ENCODE measurements at places on chromosomes 13 and 19.
A peak's percentile ranks its signal among the peaks of the same experiment; 100 is the strongest.

- DNase-seq, result no peak
Measured at GRCh38 chr13:95188128-95188527, 113.1 kb downstream of the ABCC4 start.

DNA sequence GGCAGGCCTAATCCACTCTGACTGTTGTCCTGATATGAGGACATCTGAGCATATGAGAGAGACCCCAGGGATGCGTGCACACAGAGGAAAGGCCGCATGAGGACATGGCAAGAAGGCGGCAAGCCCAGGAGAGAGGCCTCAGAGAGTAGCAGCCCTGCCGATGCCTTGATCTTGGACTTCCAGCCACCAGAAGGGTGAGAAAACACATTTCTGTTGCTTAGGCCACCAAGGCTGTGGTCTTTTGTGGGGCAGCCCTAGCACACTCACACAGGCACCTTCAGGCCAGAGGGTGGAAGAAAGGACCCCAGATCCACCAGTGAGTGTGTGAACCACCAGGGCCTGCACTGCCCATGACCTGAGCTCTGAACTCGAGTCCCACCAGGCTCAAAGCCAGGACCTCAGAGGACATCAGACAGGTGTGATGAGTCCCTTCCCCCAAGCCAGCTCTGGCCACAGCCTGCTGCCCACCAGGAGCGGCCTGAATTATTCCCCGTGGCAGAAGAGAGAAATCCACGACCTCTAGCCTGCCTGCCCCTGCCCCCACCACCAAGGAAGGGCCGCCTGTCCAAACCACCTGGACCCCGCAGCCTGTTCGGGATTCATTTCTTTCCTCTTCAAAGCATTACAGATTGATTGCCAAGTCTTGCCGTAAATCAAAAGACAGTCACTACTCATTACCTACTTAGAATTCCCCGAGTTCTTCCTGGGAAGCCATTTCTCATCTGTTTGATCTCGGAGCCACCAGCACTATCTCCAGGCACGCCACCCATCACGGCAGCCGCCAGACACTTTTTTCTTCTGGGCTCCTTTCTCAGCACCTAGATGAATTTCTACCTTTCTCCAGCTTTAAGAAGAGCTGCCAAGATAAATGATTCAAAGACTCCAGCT lies 72.2 kb downstream of the CEBPG start:
- no peak for DNase-seq

GRCh38 chr13:76822698-76823267 lies 63.4 kb downstream of the KCTD12 start:
- DNase-seq, result peak; percentile 6

DNA sequence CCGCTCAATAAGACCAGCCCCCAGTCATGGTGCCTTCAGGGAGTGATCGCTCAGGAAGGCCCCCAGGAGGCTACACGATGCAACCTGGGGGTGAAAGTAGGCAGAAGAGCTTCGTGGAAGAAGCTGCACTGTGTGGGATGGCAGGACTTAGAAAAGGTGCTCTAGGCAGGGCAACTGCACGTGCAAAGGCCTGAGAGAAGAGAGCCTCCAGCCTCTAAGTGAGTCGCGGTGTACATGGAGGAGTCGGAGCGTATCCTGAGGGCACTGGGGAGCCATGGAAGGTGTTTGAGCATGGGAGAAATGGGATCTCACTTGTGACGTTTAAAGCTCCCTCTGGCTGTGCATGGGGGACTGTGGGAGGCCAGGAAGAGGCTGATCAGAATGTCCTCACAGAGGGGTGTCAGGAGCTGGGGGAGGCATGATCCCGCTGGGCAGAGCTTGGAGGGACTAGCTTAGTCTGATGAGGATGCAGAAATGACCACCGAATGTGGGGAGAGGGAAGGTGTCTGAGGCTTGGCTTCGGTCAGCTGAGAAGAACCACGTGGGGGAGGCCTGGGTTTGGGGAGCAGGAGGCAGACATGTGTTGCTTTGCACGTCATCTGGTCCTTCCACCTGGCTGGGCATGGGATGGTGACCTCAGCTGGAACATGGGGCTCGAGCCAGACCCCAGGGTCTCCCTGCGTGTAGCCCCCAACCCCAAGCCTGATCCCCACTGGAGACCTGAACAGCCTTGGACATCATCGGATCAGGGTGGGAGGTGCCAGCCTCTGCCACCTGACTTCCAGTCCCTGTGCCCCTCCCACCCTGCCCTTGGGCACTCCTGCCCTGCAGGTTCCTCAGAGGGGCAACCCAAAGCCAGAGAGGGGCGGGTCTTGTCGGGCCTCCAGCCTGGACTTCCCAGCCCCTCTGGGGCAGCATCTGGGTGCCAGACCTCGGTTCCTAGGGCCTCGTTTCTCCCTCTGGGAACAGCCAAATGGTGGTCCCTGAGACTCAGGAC lies 1.1 kb downstream of the APC2 start:
- DNase-seq, result no peak

GRCh38 chr19:49447485-49448431 lies 3.9 kb downstream of the PIH1D1 start:
- no peak for DNase-seq

GRCh38 chr19:7385062-7385461 lies 36.3 kb downstream of the ARHGEF18 start:
- DNase-seq, result no peak

- peak; percentile 36 for DNase-seq
Measured at GRCh38 chr19:3544742-3545668, 6.0 kb downstream of the TEKTIP1 start.

DNA sequence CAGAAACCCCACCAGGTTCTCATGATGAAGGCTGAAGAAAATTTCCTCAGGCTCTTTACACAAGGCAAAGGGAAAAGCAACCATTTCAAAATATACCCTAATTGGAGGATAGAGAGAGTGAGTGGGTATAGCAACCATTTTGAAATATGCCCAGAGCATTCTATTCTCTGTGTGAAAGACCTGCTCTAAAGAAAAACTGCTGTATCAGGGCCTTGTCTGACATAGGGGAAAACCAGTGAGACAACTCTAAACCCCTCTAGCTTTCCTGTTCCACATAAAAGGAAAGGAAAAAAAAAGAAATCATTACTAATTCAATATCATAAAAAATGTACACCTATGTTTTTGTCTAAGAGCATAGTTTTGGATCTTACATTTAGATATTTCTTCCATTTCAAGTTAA lies 42.3 kb downstream of the TPTE2 start:
- DNase-seq, result no peak

DNA sequence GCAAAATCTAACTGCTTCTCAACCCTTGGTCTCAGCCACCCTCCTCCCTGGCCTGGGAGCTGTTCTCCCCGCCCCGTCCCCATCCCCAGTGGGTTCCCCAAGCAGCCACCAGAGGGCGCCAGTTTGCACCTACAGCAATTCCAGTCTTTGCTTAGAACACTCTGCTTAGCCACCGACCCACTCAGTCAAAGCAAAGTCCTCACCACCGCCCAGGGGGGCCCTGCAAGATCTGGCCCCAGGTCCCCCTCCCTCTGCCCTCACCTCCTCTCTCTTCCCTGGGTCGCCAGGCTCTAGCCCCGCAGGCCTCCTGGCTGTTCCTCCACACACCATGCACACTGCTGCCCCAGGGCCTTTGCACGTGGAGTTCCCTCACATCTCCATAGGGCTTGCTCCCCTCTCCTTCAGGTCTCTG lies 12.4 kb downstream of the TMEM143 start:
- DNase-seq, result peak; percentile 8

DNA sequence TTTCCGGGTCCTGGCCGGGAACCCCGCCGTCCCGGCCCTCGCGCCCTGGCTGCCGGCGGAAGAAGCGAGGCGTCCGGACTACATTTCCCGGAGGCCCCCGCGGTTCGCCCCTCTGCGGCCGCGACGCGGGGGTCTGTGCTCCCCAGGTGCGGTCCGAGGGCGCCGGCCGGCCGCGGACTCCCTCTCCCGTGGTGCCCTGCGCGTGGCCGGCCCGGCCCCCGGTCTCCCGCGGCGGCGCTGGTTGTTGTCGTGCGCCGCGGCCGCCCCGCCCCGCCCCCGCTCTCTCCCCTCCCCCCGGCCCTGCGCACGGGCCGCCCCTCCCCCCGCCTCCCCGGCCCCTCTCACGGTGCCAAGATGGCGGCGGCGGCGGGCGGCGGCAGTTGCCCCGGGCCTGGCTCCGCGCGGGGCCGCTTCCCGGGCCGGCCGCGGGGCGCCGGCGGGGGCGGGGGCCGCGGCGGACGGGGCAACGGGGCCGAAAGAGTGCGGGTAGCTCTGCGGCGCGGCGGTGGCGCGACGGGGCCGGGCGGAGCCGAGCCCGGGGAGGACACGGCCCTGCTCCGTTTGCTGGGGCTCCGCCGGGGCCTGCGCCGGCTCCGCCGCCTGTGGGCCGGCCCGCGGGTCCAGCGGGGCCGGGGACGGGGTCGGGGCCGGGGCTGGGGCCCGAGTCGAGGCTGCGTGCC lies at the start of gene KMT2B:
TSS of gene KMT2B (plus strand) at position 339 of the 680 bp plus-strand sequence. CDS start at position 355, 16 bp downstream.
- DNase-seq, result peak; percentile 87

DNA sequence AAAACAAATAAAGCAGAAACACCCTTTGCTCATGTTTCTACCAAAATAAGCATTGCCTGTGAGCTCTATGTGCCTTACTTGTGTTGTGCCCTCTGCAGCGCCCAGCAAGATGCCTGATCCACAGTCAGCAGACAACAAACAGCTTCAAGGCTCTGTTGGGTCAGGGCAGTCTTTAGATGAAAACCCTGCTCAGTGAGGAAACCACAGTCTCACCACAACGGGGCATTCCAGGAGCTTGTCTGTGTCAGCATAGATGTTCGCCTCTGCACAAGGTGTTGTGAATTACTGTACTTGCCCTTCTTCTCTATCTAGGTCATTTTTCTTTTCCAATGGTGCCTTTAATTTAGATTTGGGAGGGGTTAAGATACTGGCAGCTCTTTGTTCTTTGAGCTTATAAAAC lies 251.9 kb downstream of the COL4A1 start:
- peak; percentile 29 for DNase-seq

DNA sequence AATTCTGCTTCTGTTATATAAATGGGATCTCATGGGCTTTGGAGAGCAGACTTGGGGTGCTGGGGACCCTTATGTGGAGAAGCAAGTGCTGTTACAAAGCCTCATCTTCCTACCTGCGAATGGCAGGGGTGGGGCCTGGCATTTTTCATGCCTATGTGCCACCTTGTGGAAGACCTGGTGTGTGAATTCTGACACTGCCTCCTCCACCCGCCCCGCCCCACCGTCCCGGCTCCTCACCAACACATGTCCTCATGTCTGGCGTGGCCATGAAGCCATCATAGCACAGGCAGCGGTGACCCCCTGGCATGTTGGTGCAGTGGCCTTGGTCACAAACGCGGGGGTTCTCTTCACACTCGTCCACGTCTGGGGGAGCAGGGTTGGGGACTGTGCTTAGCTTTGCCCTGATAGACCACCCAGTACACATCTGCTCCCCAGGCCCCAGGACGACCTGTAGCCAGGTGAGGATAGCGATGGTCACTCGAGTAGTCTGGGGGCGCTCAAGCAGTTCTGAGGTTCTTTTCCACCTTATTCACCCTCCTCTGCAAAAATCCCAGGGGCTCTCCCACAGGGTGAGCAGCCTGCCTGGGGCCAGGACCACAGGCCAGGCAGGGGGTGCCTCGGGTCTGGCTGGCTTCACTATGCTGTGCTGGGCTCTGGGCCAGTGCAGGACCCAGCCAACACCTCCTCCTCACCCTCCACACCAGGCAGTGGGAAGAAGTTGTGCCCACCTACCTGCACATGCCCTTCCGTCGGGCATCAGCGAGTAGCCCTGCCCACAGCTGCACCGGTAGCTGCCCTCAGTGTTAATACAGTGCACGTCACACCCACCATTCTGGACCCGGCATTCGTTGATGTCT lies 32.7 kb downstream of the FBN3 start:
- DNase-seq, result no peak

GRCh38 chr19:2834294-2834871 lies 6.9 kb upstream of the ZNF555 start:
- DNase-seq, result no peak

DNA sequence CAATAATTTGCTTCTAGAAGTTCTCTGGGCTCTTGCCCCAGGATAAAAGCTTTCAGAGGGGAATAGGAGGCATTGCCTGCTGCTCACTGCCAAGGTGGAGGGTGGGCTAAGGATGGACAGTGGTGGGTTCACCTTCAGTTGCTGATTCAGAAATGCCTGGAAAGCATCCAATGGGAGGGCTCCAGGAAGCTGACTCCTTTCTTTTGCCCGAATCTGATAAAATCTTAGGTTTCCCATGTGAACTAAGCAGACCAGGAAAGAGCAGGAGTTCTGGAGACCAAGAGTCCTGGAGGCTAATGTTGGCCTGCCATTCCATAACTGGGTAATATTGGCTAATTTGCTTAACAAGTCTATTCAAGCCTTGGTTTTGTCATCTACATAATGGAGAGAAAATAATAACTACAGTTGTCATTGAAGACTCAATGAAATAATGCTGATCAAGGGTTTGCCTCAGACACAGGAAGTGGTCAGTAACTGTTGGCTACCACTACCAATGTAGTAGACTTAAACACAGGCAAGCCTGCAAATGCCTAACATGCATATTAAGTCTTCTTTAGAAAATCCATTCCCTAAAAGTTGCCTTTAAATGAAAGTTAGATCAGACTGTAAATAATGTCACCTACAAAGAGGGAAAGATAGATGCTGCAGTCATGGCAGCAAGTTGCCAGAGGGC lies 528.4 kb upstream of the NBEA start:
- no peak for DNase-seq

- no peak for DNase-seq
Measured at GRCh38 chr13:94933230-94933751, 220.9 kb upstream of the SOX21 start.

DNA sequence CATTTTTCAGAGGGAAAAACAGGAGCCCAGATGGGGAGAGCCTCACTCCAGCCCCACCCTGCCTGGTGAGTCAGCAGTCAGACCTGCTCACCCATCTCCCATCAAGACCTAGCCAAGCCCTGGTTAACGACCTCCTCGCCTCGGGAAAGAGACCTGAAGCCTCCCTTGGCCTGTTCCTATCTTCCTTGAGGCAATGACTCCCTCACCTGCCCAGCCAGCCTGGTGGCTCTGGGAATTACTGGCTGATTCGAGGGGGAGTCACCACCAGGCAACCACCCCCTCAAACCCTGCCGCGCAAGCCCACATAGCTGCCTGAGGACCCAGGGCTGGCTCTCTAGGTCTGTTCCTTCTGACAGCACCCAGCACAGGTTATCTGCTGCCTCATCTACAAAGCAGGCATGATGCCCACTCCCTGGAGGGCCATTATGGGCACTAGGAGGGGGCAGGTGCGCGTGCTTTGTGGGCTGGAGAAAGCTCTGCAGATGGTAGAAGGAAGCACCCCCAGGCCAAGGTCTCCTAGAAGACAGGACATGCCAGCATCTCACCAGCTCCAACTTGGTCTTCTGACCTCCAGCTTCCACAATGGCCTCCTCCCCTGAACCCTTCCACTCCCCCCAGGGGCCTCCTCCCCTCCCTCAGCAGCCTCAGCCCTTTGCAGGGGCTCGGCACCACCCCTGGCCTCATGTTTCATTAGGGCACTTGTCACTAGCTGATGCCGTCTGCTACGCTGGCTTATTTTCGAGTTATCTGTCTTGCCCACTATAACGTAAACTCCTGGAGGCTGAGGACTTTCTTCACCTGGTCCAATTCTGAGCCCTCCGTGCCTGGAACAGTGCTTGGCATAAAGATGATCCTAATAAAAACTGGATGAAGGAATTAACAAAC lies 10.4 kb downstream of the DEDD2 start:
- peak; percentile 49 for DNase-seq

GRCh38 chr13:59263531-59263930 lies 900.2 kb downstream of the DIAPH3 start:
- DNase-seq, result no peak

GRCh38 chr13:111958612-111959395 lies 108.1 kb upstream of the SOX1 start:
- no peak for DNase-seq
